Activated naive CD8-positive, alpha-beta T cell treated with anti-CD3 and anti-CD28 coated beads, Interleukin-2, amount 10 ng/mL, durations not matched to agents 7 days and 5 days (primary cell): ENCODE measurements at places on chromosomes 7 and 10. TPM values are rescaled to one million over a fixed set of nuclear protein-coding genes. Genes with fewer than 3 reads are reported as not detected.

Gene ADAMTS14
- total RNA-seq: not detected

Gene HABP2
- not detected for total RNA-seq

DNA sequence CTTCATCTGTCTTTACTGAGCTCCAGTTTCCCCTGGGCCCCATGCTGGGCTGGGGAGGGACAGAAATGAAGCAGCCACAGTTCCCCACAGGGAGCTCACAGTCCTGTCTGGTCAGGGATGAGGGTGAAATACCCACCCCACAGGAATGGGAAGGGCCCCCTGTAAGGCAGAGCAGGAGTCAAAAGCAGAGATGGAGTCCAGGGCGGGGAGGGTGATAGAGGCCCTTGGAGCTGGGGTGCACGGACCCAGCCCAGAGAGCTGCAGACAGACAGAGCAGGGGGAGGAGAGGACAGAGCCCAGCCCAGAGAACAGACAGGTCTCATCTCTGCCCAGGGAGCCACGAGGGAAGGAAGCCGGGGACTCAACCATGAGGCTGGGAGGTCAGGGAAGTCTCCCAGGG is 34.9 kb upstream of the ZNF488 start:
- no peak for DNase-seq

DNA sequence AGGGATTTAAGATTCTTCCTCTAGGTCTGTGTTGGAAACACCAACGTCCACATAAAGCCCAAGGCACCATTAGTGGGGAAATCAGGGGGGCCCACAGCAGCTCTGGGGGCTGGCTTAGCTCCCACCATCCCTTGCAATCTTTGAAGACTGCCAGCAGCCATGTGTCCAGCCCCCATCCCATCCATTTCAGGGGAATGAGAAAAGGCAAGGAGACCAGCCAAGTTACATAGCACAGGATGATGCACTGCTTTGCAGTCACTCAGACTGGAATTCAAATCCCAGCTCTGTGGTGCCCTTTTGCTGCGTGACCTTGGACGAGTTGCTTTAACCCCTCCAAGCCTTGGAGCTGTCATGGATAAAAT is 108.9 kb upstream of the ZMIZ1 start:
- no peak for DNase-seq
